ENCODE measurements at places on chromosomes 5 and 9.

DNA sequence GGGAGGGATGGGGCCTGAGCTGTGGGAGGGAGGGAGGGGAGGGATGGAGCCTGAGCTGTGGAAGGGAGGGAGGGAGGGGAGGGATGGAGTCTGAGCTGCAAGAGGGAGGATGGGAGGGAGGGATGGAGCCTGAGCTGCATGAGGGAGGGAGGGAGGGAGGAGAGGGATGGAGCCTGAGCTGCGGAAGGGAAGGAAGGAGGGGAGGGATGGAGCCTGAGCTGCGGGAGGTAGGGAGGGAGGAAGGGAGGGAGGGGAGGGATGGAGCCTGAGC, 124.0 kb upstream of the ERCC6L2 start:
- no peak for DNase-seq

DNA sequence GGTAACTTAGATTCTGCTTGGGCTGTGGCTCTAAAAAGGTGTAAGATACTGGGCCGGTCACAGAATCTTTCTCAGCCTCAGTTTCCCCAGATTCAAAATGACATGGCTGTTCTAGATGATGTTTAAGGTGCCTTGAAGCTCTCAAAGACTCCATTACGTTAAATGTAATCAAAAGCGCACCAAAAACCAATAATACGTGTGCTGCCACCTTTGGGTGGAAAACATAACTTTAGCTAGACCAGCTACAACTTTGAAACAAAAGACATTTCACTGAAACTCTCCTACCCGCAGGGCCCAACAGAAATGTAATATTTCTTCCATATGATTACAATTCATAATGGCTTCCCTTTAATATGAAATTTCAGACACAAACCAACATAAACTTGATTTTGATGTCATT, 35.0 kb upstream of the PCSK5 start:
- DNase-seq = no peak

DNA sequence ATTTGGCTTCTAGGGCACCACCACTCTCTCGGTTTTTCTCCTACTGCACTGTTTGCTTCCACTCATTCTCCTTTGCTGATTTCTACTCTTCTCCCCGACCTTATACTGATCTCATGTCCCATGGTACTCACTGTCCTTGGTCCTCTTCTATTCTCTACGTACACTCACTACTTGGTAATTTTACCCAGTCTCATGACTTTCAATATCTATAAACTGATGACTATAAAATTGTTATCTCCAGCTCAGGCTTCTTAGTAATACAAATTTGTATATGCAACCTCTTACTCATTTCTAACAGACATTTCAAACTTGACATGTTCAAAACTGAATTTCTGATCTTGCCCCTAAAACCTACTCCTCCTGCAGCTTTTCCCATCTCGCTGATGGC, 4.1 kb downstream of the RAPGEF6 start:
- DNase-seq = no peak

GRCh38 chr5:120241400-120241799, 222.7 kb upstream of the PRR16 start:
- DNase-seq = no peak

DNA sequence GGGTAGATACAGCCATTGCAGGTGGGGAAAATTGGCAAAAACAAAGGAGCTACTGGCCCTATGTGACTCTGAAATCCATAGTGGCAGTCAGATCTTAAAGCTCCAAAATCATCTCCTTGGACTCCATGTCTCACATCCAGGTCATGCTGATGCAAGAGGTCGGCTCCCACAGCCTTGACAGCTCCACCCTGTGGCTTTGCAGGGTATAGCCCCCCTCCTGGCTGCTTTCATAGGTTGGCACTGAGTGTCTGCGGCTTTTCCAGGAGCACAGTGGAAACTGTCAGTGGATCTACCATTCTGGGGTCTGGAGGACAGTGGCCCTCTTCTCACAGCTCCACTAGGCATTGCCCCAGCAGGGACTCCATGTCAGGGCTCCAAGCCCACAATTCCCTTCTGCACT, 1190.1 kb downstream of the CDH12 start:
- DNase-seq = no peak

All from RPMI7951 (cell line).